Aorta (tissue), 5 donors: ENCODE measurements at places on chromosomes 12 and 14.

- no peak for DNase-seq
Observed at GRCh38 chr14:43872222-43872621, 634.9 kb downstream of the FSCB start.

DNA sequence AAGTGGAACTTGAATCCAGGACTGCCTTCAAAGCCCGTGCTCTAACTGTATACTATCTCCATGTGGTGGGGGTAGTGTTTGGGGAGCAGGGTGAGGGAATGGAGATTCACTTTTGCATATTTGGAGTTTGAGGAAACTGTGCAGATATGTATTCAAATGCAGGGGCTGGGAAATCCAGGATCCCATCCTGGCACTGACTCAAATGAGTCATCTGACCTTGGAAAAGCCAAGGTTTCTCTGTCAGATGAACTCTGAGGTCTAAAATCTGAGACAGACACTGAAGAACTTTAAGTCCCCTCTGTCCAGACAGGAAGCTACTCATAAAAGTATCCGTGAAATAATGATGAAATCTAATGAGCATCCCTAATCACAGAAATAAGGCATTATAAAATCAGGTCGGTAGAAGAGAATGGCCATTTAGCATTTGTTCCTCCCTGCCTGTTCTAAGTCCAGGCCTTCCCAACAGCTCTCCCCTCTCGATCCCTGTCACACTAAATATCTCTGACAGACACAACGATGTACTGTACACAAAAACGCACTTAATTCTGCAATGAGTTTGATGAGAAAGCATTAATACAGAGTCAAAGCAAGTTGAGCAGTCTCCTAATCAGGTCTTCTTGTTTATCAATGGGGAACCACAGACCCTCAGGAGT, 14.4 kb downstream of the NIN start:
- no peak for DNase-seq

DNA sequence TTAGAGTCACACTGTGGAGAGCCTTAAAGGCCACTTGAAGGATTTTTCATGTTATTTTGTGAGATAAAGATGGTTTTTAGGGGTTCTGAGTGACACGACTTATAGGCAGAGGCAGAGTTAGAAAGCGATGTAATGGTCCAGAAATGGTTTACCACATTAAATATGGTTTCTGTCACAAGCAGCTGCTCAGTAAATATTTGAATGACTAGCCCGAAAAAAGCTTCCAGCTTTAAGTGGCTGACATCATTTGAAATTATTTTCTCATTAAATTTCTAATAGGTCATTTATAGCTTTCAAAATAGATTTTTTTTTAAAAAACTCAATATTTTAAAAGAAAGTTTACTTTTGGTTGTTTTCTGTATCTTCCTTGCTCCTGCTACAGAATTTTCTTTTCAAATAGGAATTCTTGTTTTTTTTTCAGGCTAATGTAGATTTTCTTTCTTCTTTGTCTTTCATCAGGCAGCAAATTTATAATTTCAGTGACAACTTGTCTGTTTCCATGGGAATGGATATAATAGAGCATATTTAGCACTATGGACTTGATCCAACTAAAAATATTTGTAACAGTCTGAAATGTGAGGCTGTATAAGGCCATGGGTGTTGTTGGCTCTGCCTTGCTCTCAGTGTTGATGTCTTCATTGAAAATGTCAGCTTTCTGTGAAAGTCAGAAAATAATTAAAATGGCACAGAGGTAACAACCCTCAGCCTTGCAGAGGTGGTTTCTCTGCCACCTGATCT, 700.0 kb downstream of the TMTC2 start:
- DNase-seq: no peak

GRCh38 chr12:19688532-19688931, 249.2 kb downstream of the AEBP2 start:
- DNase-seq: no peak

- DNase-seq: no peak
Observed at GRCh38 chr12:104544836-104545235, 88.1 kb downstream of the CHST11 start.

DNA sequence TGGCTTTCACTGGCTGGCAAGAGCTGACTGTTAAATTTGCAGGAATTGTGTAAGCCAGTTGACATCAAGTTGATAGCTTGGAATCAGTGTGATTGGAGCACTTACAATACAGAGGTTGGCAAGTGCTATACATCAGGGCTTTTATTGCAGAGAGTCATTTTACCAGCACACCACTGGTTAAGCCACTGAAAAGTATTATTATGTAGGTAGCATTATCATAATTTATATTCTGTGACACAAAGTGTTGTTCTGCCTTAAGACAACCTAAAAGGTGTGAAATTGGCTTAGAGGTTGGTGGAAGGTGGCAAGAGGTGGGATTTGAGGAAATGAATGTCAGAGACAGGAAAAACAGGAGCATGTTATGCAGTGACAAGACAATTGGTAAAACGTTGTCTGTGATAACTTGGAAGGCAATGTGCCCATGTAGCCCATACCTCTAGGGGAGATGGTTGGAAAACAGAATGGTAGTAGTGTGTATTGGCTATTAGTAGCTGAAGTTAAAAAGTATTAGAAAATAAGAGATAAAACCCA, 172.9 kb upstream of the PRICKLE1 start:
- DNase-seq: no peak

GRCh38 chr12:121366063-121366459, 13.8 kb upstream of the ANAPC5 start:
- DNase-seq: no peak

- no peak for DNase-seq
Observed at GRCh38 chr12:104636496-104636895, 179.7 kb downstream of the CHST11 start.

DNA sequence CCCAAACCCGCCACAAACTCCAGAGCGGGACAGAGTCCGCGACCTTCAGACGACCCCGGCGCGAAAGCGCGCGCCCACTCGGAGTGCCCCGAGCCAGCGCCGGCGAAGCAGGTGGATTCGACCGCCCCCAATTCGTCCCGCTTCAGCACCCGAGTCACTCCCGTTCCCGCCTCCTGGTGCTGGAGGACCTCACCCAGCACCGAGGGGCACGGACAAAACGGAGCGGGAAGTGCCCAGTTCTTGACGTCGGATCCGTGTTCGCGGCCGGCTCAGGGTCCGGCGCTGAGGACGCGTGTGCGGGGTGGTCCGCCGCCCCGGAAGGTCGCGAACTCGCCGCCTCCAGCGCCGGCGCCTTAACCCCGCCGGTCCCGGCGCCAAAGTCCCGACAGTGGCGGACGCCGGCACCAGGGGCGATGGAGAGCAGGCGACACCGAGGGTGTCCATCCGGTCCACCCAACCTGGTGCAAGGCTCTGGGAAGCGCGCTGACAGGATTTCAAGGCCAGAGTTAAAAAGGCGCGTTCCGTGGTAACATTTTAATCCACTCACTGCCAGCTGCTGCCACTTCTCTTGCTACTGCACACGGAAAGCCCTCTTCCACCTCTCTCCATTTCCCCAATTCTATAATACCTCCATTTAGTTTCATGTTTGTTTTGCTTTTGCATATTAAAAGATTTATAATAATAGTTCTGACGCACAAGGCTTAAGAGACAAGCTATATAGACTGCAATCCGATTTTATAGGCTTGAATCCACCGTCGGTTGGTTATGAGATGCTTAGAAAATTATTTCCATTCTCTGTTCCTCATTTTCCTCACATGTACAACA, 240.0 kb upstream of the CPNE8 start:
- DNase-seq: no peak

- DNase-seq: no peak
Observed at GRCh38 chr12:112577473-112578329, 159.0 kb downstream of the PTPN11 start.

GRCh38 chr14:104206281-104206904, 68.0 kb downstream of the KIF26A start:
- DNase-seq: no peak

GRCh38 chr12:99957866-99958466, 26.8 kb downstream of the ANKS1B start:
- no peak for DNase-seq

GRCh38 chr14:94921456-94921855, 151.5 kb upstream of the GSC start:
- DNase-seq: no peak

DNA sequence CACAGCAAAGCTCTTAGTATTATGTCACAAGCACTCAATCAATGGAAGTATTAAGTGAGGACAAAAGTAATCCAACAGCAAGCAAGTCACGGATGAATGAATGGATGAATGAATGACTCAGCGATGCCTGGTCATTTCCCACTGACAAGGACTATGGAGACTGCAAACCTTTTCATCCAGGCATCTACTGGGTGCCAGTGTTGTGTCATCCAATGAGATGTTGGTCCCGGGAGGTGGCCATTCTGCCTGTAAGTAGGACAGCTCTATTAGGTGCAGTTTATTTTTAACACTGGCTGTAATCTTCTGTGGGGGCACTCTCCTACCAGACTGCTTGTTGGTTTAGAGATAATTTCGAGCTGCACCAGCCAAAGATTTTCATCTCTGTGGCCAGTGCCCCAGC, 39.4 kb downstream of the STAB2 start:
- peak; percentile 61 for DNase-seq

DNA sequence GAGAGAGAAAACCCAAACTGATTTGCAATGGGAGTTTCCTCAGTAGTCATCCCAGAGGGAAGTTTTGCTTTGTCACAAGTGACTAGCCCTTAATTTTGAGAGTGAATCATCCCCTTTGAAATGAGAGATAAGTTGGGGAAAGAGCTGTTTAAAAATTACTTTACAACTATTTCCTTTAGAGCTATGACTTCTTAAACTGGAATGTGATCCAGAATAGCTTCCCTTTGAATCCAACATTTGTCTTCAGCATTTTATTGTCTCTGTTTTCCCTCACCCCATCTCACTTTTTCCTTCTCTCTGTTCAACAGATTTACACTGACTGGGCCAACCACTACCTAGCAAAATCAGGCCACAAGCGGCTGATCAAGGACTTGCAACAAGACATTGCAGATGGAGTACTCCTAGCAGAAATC, 109.3 kb downstream of the NAV3 start:
- DNase-seq: no peak

GRCh38 chr12:100733817-100734593, 60.6 kb upstream of the ANO4 start:
- no peak for DNase-seq

DNA sequence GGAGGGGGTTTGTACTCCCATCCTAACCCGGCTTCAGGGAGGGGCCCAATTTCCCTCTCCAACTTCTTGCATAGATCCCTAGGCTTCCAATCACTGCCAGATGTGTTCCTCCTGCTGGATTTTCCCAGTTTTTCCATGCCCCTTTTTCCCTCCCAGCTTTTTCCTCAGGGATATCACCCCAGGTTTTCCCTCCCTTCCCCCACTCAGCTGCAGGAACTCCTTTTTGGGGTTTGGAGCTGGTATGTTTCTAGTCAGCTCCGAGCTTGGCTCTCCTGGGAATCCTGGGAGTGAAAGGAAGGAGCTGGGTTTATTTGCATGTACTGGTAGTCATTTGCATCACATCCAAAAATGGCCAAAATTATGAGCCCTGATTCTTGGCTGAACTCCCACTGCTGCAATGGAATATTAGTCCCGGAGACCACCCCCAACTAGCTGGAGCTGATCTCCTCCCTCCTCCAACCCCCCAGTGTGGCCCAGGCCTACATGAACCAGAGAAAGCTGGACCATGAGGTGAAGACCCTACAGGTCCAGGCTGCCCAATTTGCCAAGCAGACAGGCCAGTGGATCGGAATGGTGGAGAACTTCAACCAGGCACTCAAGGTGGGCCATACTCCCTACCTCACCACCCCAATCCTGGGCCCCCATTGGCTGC, 1.4 kb upstream of the RDH5 start:
- peak; percentile 57 for DNase-seq

- no peak for DNase-seq
Observed at GRCh38 chr12:113216027-113216426, 5.2 kb upstream of the TPCN1 start.

DNA sequence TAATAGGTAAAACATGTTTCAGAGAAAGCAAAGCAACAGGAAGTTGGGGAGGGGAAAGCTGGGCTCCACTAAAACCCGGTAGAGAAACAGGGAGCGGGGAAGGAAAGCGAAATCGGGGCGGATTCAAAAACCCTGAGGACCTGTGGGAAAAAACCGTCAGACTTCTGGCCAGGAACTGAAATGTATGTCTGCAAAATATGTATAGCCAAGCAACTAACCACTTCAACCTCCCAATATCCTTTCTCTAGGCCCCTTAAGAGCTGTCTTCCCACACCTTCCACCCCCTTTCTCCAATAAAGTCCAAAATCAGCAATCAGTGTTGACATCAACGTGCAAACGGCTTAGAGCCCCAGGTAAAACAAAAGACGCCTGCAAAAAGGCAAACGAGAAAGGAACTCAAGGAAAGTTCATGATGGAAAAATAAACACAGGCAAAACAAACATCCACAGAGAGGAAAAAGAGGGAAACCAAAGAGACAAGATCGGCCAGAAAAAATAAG, 32.8 kb downstream of the SIX1 start:
- no peak for DNase-seq

GRCh38 chr14:24847568-24848095, 202.3 kb downstream of the STXBP6 start:
- DNase-seq: no peak

DNA sequence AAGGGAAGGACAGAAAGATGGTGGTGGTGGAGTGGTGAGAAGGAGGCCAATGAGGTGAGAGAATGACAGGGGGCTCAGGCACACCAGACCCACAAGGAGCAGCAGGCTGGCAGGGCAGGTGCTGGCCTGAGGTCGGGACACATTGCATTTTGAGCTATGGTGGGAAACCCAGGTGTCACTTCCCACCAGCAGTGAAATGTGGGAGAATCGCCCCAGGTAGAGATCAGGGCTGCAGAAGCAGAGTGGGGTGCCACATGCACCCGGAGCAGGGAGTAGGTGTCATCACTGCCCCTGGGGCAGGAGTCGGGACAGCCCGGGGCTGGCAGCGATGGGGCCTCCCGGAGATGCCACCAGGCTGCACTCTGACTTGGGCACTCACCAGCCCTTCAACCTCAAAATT, 315.8 kb downstream of the BCL11B start:
- no peak for DNase-seq

- peak; percentile 90 for DNase-seq
Observed at GRCh38 chr12:109597795-109598427, 24.3 kb downstream of the MVK start.

GRCh38 chr12:87853448-87854003, 175.7 kb downstream of the C12orf50 start:
- no peak for DNase-seq

- no peak for DNase-seq
Observed at GRCh38 chr14:64053694-64054669, 201.2 kb downstream of the SYNE2 start.
